Ascending aorta (tissue), 2 donors: ENCODE measurements at places on chromosomes 16 and 17. TPM values are rescaled to one million over a fixed set of nuclear protein-coding genes. Genes with fewer than 3 reads are reported as not detected.

Gene NUPR1
- total RNA-seq = 290 TPM

Gene PLA2G10
- total RNA-seq = not detected

Gene PSMB10
- 13.9 TPM for total RNA-seq

Gene ABCA9
- total RNA-seq = 10.9 TPM

Gene HSPB9
- total RNA-seq = not detected

Gene CDC6
- 1.2 TPM for total RNA-seq

Gene SDR42E1
- total RNA-seq = 0.11 TPM

- H3K27ac ChIP-seq = peak overlapping the region; percentile 30
- H3K4me1 ChIP-seq = no peaks in the 10 kb centered on the region
- H3K27me3 ChIP-seq = no peaks in the 10 kb centered on the region
Measured at GRCh38 chr17:8922928-8923327, 42.6 kb downstream of the PIK3R5 start.

- H3K4me3 ChIP-seq = peak overlapping the region; percentile 94
- no peak for DNase-seq
- no peaks in the 10 kb centered on the region for H3K27me3 ChIP-seq
- peak overlapping the region; percentile 98 for H3K27ac ChIP-seq
- H3K4me1 ChIP-seq = peaks cover 14% of the 10 kb centered on the region
Measured at GRCh38 chr17:48100591-48101011, 677 bp downstream of the CBX1 start.

- DNase-seq = no peak
- H3K27me3 ChIP-seq = no peaks in the 10 kb centered on the region
- H3K36me3 ChIP-seq = no peaks in the 10 kb centered on the region
- peak overlapping the region; percentile 91 for H3K27ac ChIP-seq
- H3K4me1 ChIP-seq = peaks cover 64% of the 10 kb centered on the region
Measured at GRCh38 chr17:77408284-77408683, 267.5 kb downstream of the SEC14L1 start.
